ENCODE measurements at places on chromosomes 12 and 14.

- DNase-seq, result no peak
These were observed 82.0 kb upstream of the SFSWAP start for GRCh38 chr12:131628766-131629448.

GRCh38 chr14:77051116-77051515 lies 22.6 kb upstream of the IRF2BPL start:
- no peak for DNase-seq

- DNase-seq, result no peak
These were observed 205.1 kb upstream of the TBX3 start for GRCh38 chr12:114888928-114889584.

- no peak for DNase-seq
These were observed 90.6 kb downstream of the TXNDC16 start for GRCh38 chr14:52461721-52462120.

DNA sequence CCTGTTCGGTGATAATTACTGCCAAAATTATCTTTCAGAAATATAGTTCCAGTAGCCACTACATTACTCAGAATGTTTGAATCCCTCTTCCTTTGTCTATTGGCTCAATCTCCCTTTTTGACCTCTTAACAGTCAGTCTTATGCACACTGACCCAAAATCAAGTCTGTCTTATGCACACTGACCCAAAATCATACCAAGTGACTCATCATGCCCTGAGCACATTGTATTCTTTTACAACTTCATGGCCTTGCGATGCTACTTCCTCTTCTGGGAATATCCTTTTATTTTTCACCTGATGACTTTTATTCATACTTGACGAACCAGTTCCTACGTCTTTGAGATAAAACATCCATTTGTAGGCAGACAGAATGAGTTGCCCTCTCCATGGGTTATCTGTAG lies 182.3 kb downstream of the NPAS3 start:
- no peak for DNase-seq

All from endothelial cell (in vitro differentiated cells).